Stimulated activated naive CD4-positive, alpha-beta T cell treated with Interleukin-2 at 50 U/mL for 16 hours (primary cell): ENCODE measurements at places on chromosomes 6 and 20.

DNA sequence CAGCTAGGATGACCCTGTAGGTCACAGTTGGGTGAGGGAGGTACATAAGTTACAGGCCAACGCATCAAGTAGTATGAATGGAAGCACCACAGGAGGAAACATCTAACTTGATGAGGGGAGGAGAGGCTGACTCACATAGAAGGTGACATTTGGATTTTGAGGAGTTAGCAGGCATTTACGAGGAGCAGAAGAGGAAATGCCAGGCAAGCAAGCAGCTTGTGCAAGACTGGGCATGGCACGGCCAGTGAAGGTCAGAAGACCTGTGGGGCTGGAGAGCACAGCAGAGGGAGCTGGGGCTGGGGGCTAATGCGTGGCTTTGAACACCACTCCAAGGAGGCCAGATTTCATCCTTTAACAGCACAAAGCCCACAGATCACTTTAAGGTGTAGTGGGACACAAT is 37.8 kb downstream of the MUC22 start:
- no peak for DNase-seq

DNA sequence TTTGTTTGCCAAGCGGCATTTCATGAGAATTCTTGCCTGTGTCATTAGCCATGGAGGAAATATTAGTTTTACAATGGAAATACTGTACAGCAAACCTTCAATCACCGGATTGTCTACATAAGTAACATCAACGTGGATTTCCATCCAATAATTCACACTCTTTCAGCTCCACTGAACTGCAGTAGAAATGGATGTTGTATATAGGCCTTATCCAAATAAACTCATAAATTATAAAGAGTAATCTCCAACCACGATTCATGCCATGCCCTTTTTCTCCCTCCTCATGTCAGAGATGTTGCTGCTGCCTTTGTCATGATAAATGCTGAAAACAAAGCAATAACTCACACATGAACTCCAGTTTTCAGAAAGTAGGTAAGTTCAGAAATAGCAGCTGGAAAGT is 54.9 kb upstream of the EYS start:
- DNase-seq = no peak

DNA sequence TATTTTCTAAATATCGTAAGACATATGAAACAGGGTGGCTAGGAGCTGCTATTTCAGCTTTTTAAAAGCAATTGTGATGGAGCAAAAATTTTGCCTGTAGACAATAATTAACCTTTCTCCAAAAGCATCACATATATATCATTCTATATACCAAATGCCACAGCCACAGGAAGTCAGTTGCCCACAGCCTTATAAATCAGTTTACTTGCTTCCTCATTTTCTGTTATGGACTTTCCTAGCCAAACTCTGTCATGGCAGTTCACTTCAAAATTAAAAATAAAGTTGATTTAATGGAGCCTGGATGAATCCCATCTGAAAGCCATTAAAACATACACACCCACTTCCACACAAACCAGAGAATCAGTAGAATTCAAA is 93.4 kb upstream of the NHSL1 start:
- DNase-seq = no peak

- DNase-seq = no peak
Measured at GRCh38 chr6:125170376-125170775, 16.8 kb downstream of the TPD52L1 start.

DNA sequence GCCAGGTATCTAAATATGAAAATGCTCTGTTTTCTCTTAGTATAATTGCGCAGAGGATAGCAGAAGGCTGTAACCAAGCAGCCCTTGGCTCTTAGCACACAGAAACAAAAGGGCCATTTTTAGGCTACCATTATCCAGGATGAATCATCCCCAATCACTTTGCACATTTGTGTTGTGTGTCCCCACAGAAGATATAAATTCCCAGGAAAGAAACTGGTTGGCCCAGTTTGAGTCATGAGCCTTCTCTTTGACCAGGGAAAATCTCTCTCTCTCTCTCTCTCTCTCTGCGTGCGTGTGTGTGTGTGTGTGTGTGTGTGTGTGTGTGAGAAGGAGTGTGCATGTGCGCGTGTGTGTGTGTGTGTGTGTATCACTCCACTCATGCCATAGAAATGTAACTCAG is 178.5 kb downstream of the FRK start:
- no peak for DNase-seq

DNA sequence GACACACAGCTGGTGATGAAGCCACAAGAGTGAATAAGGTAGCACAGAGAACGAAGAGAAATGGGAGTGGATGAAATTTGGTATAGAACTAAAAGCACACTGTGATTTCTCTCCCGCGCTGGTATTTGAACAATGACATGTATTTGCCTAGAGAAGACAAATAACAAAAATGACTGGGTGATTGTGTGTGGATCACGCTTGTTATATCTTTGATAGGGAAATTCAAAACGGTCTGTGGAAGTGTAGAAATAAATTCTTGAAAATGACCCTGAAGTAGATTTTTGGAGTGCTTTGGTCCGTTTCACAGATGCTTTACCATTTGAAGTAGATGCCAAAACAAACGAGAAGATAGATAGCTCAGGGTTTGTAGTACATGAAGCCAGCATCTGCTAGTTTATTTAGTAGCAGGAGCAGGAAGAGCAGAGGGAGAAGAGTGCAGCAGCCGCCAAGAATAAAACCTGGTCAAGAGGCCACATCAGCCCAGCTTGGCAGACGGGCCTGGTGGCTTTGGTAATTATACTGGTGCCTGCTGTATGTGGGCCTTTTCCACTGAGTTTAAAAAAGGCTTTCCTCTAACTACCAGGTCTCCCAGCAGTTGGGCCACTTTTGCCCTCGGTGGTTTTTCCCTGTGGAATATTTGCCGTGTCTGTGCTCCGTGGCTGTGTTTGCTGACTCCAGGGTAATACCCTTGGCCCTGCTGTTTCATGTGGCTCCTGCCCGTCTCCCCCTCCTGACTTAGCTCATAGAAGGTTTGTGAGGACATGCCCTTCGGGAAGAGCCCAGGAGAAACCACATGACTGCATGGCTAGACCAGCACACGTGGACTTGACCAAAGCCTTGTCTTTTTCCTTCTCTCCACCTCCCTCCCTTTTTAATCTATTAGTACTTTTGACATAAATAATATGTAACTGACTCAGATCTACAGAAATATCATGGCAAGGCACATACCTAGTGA is 294.0 kb downstream of the SOX4 start:
- DNase-seq = no peak

DNA sequence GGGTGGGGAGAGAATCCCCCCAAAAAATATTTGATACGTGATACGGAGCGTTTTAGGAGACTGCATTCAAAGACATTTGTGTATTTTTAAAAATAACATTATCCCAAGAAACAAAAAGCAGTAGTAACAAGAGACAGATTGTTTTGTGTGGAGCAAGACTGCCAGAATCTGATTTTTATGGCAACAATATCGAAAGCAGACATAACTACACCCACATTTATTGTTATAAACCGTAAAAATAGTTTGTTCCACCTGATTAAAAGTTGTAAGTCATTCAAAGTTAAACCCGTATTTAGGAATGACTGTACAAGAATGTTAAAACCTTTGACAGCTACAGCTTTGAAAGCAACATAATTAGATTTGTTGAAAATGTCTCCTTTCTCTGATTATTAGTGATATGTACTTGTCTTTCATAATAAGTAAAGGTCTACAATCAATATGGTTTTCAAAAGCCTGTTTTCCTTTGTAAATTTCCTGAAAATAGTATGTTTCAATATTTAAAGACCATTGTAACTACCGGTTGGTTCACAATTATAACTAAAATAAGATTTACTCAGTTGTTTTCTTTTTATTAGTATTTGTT is 2.7 kb downstream of the EYA4 start:
- no peak for DNase-seq

- no peak for DNase-seq
Measured at GRCh38 chr6:25842526-25842925, 10.7 kb upstream of the SLC17A1 start.

DNA sequence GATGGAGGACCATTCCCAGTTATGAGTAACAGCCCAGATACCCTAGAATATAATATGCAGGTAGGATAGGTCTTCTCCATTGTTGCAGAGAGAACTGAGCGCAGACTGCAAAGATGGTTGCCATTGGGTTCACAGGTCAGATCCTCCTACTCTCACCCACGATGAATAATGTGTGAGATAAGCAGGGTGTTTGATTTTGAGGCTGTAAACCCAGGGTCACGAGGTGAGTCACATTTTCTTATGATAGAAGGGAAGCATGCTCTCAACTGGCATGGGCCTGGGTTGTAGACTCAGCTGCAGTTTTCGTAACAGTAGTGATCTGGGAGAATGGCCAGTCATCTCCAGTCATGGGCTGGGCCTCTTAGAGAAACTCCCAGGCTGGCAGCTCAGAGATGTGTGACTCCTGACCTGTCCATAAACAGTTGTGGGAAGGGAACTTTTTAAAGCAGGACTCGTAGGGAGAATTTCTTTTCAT is 74.2 kb downstream of the CD164 start:
- DNase-seq = no peak

DNA sequence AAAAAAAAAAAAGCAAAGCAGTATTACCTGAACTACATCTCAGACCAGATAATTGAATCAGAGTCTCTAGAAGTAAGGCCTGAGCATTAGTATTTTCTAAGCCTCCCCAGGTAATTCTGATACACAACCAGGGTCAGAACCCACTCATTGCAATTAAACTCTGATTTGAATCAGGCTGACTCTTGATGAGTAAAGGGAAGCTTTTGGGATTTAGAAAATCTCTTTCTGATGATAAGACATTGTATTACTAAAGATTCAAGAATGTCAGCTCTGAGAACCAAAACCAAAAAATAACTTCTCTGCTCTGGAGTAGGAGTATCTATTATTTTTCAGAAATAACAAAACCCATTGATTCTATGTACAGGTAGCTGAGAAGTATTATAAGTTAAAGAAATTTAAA is 100.1 kb upstream of the COL21A1 start:
- DNase-seq = no peak

GRCh38 chr20:48293671-48294070 is 508.4 kb upstream of the SULF2 start:
- no peak for DNase-seq

DNA sequence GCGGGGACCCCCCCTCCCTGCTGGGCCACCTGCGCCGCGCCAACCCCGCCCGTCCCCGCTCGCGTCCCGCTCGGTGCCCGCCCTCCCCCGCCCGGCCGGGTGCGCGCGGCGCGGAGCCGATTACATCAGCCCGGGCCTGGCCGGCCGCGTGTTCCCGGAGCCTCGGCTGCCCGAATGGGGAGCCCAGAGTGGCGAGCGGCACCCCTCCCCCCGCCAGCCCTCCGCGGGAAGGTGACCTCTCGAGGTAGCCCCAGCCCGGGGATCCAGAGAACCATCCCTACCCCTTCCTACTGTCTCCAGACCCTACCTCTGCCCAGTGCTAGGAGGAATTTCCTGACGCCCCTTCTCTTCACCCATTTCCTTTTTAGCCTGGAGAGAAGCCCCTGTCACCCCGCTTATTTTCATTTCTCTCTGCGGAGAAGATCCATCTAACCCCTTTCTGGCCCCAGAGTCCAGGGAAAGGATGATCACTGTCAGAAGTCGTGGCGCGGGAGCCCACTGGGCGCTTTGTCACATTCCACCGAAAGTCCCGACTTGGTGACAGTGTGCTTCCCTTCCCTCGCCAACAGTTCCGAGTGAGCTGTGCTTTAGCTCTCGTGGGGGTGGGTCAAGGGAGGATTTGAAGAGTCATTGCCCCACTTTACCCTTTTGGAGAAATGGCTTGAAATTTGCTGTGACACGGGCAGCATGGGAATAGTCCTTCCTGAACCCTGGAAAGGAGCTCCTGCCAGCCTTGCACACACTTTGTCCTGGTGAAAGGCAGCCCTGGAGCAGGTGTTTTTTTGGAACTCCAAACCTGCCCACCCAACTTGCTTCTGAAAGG is 2.1 kb downstream of the VEGFA start:
- peak; percentile 64 for DNase-seq

- no peak for DNase-seq
Measured at GRCh38 chr20:63843778-63844177, 12.7 kb upstream of the ZBTB46 start.

- no peak for DNase-seq
Measured at GRCh38 chr20:53399083-53399482, 194.6 kb downstream of the ZNF217 start.

DNA sequence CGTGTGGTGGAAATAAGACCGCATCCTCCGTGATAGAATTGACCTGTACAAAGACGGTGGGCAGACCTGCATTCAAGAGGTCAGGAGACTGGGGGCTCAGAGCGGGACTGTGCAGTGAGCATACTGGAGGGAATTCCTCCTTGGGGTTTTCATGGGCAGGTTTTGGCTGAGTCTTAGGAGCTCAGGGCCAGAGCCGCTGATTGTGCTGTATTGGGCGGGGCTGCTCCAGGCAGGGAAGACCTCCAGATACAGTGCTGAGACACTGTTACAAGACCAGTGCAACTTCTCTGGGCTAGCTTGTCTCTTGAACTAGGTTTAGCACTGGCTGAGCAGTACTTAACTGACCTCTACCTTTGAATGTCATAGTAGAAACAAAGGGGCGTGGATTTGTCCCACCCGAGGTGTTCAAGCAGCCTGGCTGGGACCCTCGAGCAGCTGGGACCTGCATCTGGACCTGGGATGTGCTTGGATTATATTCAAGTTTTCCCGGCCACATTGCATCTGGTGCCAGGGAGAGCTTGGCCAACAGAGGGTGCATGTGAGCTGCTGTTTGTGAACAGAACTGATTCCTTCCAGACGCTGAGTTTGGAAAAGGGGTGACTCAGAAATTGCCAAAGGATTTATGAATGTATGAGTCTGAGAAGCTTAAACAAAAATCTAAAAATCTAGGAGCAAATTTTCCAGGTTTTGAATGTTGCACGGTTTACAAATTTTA is 33.4 kb upstream of the SLC22A1 start:
- no peak for DNase-seq

DNA sequence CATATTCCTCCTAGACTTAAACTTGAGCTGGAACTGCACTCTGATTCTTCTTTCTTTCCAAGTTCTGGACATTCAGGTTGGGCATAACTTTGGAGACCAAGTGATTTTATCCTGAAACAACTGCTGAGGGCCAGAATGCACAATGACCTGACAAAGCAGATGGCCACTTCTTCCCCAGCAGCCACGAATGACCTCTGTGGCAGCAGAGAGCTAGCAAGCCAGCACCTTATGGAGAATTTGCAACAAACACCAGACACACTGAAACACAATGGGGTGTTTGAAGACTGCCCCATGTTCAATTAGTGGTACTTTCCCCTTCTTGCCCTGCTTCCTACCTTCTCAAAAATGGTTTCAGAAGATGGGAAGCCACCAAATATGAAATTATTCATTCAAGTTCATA is 4.2 kb upstream of the TENT5A start:
- no peak for DNase-seq

DNA sequence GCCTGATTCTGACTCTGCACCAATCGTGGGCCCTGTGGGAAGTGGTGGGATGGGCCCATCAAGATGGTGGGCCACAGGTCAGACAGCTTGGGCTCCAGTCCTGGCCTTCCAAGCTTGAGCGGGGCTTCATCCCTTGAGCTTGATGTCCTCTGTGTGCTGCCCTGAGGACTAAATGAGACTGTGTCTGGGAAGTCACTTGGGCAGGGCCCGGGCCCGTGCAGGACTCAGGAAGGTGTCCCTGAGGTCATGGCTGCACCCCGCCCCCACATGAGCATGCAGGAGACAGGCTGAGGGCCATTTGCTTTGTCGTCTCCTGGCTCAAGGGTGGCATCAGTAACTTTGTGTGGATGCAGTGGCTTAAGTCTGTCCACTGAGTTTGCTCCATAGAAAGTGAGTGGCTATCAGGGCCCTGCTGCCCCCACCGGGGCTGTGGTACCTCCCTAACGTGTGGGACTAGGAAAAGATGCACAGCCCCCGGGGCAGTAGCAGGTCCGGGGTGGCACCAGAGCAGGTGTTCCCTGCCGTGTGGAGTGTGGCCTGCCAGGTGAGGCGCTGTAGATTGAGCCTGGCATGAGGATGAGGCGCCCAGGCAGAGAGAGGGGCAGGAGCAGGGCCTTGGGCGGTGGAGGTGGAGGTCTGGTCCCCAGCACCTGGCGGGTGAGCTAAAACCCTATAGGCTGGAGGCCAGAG is 298.6 kb downstream of the TAF4 start:
- DNase-seq = no peak
